Naive thymus-derived CD4-positive, alpha-beta T cell (primary cell): ENCODE measurements at places on chromosomes 3 and 15. TPM values are rescaled to one million over a fixed set of nuclear protein-coding genes. Genes with fewer than 3 reads are reported as not detected.

Gene CLDN11
- polyA plus RNA-seq, result not detected

Gene DYNLT2B
- polyA plus RNA-seq, result 7.6 TPM

Gene CNTN6
- not detected for polyA plus RNA-seq

Gene LRRC34
- 0.26 TPM for polyA plus RNA-seq

Gene THSD4
- polyA plus RNA-seq, result not detected

Gene TICRR
- 0.18 TPM for polyA plus RNA-seq

Gene RNU5B-1
- polyA plus RNA-seq, result not detected

Gene MYRIP
- polyA plus RNA-seq, result not detected

Gene USF3
- polyA plus RNA-seq, result 3.3 TPM

Gene ITIH3
- not detected for polyA plus RNA-seq

Gene PIF1
- polyA plus RNA-seq, result not detected

Gene ADAMTS17
- 1.5 TPM for polyA plus RNA-seq

Gene HAUS2
- polyA plus RNA-seq, result 31.9 TPM

Gene TLR9
- polyA plus RNA-seq, result not detected

Gene ULK4
- polyA plus RNA-seq, result 6.6 TPM

Gene SNRPN
- polyA plus RNA-seq, result 453 TPM

Gene VPS18
- polyA plus RNA-seq, result 15.9 TPM

Gene GABRA5
- not detected for polyA plus RNA-seq

Gene ISLR
- polyA plus RNA-seq, result not detected

Gene PCYT1A
- polyA plus RNA-seq, result 11.5 TPM

Gene KY
- not detected for polyA plus RNA-seq

Gene CLDN16
- not detected for polyA plus RNA-seq

Gene GCNT3
- polyA plus RNA-seq, result not detected

Gene OCA2
- not detected for polyA plus RNA-seq

Gene ANKRD63
- not detected for polyA plus RNA-seq

Gene ZBBX
- polyA plus RNA-seq, result not detected

Gene KBTBD13
- polyA plus RNA-seq, result not detected
